Muscle of leg (tissue), 16 donors: ENCODE measurements at places on chromosomes 3 and 15. TPM values are rescaled to one million over a fixed set of nuclear protein-coding genes. Genes with fewer than 3 reads are reported as not detected.

DNA sequence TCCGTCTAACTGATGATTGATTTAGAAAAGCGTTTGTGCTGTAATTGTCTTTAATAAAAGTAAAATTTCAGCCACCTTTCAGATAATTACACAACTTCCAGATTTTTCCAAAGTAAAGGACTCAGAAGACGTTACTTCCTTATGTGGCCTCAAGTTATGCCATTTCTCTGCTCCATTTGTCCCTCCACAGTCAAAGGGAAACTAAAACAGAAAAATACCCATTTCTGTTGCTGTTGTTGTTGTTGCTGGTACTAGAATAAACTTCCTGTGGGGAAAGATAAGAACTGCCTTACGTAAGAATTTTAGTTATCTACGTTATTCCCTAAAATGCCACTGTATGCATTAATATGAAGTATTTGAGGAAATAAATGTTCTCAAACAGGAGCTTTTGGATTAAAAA is 153.9 kb downstream of the P3H2 start:
- DNase-seq: no peak

- no peak for DNase-seq
Measured at GRCh38 chr15:39429898-39430357, 151.0 kb upstream of the THBS1 start.

DNA sequence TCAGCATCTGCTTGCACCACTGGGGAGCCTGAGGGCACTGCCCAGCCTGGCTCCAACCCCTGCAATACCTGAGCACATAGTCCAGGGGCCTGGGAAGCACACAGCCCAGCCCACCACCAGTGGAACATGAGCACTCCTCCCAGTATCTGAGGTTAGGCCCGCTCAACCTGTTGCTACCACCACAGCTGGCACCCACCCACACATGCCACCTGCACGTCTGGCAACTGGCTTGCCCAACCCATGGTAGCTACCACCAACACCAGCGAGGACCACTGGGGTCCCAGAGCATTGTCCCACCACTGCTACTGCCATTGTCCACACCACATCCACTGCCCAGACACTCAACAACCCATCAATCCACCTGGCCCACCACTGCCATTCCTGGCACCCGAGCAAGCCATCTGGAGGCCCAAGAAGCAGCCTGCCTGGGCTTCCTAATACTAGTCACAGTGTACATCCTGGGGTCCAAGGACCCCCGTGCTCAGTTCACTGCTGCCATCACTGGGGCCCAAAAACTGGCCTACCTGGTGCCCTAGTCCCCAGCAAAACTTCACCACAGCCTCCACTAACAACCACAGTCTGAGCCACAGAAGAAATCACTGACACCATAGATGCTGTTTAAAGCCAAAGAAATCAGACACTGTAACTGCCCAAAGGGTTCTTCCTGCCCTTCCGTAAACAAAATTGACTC is 62.1 kb upstream of the TBC1D23 start:
- no peak for DNase-seq

DNA sequence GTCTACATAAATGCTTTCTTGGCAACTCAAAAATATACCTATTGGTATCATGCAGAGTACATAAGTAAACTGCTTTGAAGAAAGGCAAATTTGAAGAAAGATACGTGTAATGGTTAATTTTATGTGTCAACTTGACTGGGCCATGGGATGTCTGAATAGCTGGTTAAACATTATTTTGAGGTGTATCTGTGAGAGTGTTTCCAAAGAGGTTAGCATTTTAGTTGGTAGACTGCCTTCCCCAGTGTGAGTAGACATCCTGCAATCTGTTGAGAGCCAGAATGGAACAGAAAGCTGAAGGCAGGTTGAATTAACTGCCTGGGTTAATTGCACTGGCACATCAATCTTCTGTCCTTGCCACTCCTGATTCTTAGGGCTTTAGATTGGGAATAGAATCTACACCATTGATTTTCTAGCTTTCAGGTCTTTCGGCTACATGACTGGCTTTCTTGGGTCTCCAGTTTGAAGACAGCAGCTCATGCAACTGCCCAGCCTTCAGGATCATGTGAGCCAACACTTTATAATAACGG is 98.3 kb downstream of the CMSS1 start:
- DNase-seq: no peak

DNA sequence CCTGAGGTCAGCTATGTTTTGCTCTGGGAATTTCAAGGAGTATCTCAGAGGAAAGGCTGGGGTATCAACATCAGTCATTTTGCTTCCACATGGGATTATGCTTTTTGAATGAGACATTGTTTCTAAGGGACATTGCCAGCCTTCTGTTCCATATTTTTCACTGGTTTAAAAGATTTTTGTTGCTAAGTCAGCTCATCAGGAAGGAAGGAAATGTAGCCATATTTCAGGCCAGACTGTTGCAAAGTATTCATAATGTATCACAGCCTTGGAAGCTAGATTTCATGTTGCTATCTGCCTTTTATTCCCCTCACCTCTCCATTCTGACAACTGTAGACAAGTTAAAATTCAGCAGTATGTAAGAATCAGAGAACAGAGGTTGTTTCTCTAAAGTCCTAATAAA is 61.0 kb upstream of the CHRM5 start:
- peak; percentile 2 for DNase-seq

GRCh38 chr3:129936757-129937156 is 37.8 kb upstream of the TRH start:
- DNase-seq: peak; percentile 77

- no peak for DNase-seq
Measured at GRCh38 chr15:41790169-41790568, 15.9 kb downstream of the MAPKBP1 start.

- no peak for DNase-seq
Measured at GRCh38 chr3:128648940-128649663, 1.5 kb downstream of the RPN1 start.

- DNase-seq: peak; percentile 79
Measured at GRCh38 chr3:34856081-34856947, 783.0 kb upstream of the ARPP21 start.

- DNase-seq: no peak
Measured at GRCh38 chr3:51739110-51739509, 32.2 kb downstream of the GRM2 start.

- no peak for DNase-seq
Measured at GRCh38 chr15:76737573-76737972, 167.6 kb downstream of the SCAPER start.

DNA sequence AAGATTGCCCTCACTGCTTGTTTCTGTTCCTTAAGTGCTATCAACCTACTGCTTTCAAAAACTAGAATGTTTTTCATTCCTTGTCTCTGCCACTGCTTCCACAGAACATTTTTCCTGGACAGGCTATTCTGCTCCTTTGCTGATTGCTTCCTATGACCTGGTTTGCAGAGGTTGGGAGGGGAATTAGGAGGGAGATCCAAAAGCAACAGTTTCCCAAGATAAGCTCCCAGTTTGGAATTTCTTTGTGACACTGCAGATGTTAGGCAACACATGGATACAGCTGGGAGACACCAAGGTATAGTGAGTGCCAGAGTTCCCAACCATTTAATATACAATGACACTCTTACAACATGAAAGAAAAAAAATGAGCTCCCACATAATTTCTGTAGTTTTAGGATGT is 1036.5 kb downstream of the ROBO2 start:
- no peak for DNase-seq

GRCh38 chr3:141933421-141934300 is 57.2 kb downstream of the ATP1B3 start:
- peak; percentile 55 for DNase-seq

DNA sequence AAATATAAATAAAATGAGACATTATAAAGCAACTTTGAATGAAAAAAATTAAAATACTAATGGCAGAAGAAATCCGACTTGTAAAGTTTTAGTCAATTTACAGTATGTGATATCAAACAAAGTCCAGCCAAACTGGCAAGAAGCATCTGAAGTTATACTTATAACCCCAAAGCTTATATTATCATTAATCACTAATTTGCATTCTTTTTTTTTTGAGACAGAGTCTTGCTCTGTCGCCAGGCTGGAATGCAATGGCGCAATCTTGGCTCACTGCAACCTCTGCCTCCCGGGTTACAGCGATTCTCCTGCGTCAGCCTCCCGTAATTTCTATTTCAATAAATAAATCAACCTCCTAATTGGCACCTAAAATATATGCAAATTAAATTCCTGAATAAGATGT is 80.1 kb downstream of the AQR start:
- no peak for DNase-seq

- no peak for DNase-seq
Measured at GRCh38 chr3:112056451-112056929, 22.0 kb downstream of the TMPRSS7 start.

GRCh38 chr3:197749315-197749600 is 425 bp upstream of the FYTTD1 start:
- DNase-seq: peak; percentile 76

DNA sequence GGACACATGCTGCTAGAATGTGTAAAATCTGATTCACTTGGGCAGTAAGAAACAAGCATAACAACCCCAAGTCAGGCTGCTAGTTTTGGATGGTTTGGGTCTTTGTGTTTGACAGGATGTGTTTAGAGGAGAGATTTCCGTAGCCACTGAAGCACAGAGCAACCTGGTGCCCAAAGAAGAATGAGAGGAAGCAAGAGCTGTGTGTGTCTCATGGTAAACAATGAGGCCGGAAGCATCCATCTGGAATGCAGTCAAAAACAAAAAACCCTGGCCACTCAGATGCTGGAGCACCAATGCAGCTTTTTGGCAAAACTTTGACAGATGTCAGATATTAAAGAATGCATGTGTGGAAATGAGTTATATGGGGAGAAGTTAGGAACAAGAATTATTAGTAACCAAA is 39.4 kb upstream of the SNRK start:
- peak; percentile 43 for DNase-seq

- DNase-seq: no peak
Measured at GRCh38 chr3:38005076-38006020, 14.8 kb downstream of the VILL start.

DNA sequence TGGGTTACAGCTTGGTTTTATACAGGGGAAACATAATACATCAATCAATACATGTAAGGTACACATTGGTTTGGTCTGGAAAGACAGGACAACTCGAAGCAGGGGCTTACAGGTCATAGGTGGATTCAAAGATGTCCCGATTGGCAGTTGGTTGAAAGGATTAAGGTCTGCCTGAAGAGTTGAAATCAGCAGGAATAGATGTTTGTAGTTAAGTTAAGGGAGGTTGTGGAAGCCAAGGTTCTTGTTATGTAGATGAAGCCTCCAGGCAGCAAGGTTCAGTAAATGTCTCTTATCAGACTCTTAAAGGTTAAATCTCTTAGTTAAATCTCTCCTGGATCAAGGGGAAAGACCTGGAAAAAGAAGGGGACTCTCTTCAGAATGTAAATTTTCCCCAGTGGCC is 58.4 kb upstream of the MINAR1 start:
- no peak for DNase-seq

GRCh38 chr3:86658876-86659275 is 332.1 kb downstream of the VGLL3 start:
- DNase-seq: no peak

GRCh38 chr3:78992400-78992799 is 775.4 kb downstream of the ROBO1 start:
- no peak for DNase-seq

GRCh38 chr3:123833398-123833785 is 50.7 kb downstream of the MYLK start:
- no peak for DNase-seq

- no peak for DNase-seq
Measured at GRCh38 chr15:31295658-31296057, 31.0 kb upstream of the KLF13 start.

DNA sequence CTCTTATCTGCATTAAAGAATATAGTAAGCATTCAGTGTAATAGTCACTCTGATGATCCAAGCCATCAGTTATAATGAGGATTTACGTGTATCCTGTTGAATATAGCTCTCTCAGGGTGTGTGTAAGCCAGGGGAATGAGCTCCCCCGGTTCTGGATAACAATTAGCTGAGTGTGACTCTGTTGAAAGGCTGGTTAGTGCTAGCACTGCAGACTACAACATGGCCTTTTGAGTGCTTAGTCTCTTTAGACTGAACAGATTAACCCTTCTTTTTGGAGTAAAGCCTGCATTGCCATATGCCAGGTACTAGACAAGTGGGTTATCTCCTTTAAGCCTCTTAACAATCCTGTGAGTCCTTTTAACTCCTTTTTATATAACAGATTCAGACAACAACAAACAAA is 119.5 kb downstream of the TMEM108 start:
- DNase-seq: no peak

DNA sequence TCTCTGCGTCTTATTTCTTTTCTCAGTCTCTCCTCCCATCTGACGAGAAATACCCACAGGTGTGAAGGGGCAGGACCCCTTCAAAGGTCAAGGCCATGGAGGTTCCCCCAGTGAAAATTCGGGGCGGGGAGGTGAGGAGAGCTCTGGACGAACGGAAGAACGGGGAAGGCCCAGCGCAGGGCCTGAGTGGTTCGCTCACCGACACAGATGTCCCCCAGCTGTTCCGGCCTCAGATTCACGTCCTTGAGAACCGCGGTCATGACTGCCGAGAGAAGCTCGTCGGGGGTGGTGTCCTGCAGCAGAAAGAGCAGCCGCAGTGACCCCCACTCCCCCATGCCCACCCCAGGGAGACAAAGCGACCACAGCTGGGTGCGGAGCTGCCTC is 542 bp downstream of the ACAA1 start:
- DNase-seq: peak; percentile 48

DNA sequence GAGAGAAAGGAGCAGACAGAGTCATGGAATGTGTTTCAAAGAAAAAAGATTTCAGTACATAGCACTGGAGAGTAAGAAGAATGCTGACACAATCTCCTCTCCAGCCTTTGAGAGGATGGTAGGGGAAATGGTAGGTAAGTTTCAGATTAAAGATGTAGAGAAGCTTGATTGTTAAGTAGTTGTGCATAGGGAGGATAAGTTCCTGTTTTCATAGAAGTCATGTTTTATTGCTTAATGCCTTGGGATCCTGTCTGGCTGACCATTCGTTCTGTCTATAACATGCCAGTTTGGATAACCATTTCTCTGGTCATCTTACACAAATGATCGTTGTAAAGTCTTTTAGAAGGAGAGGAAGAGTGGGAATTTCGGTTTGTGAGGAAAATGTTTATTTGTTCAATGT is 95.7 kb upstream of the IGSF10 start:
- DNase-seq: no peak

- no peak for DNase-seq
Measured at GRCh38 chr15:73897441-73898261, 24.3 kb downstream of the TBC1D21 start.

Gene MRPS25
- 56.3 TPM for polyA plus RNA-seq

Gene ZMYND10
- 0.99 TPM for polyA plus RNA-seq

Gene EEF1AKMT4
- 1.6 TPM for polyA plus RNA-seq

Gene ATP2B2
- polyA plus RNA-seq: 1.5 TPM

Gene LRRN1
- polyA plus RNA-seq: 92.0 TPM

Gene STRA6
- polyA plus RNA-seq: 0.97 TPM

Gene SPRED1
- 27.4 TPM for polyA plus RNA-seq

Gene ITIH3
- 1.1 TPM for polyA plus RNA-seq
